ENCODE measurements at places on chromosomes 2 and 18.

GRCh38 chr18:43129946-43130524 is 14.6 kb upstream of the RIT2 start:
- no peak for DNase-seq

DNA sequence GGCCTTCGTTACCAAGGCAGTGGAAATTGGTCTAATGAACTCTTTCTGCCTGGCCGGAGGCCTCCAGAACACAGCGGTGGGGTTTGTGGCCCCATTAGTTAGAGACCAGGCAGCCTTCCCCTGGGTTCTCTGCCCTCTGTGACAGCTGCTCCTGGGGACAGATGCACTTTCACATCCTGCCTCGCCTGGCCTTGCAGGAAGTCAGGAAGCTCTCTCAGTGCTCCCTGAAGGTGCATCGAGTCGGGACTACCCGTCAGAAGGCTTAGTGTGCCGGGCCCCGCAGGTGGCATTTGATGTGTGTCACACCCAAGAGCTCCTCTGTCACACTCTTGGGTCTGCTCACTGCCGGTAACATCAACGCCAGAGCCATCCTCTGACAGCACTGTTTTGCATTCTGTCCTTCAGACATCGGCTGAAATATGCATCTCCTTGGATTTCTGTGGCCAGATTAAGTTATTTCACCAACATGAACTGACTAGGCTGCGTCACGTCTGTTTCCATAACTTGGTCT is 158.3 kb downstream of the LDLRAD4 start:
- peak; percentile 61 for DNase-seq

DNA sequence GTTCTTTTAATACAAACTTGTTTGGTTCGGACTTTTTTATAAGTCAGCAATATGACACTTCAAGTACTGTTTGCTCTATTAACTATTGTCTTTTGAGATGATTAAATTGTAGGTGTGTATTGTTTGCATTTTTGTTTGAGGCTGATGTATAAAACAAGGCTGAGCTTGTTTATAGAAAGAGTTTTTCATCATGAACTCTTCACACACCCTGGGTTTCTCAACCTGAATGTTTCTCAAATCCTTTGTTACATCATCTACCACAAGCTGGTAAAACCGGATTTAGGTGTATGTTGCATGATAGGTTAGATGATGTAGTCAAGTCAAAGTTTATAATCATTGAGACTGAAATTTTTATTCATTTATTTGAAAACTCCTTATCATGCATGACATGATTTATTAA is 335.2 kb upstream of the LRATD1 start:
- DNase-seq: no peak

DNA sequence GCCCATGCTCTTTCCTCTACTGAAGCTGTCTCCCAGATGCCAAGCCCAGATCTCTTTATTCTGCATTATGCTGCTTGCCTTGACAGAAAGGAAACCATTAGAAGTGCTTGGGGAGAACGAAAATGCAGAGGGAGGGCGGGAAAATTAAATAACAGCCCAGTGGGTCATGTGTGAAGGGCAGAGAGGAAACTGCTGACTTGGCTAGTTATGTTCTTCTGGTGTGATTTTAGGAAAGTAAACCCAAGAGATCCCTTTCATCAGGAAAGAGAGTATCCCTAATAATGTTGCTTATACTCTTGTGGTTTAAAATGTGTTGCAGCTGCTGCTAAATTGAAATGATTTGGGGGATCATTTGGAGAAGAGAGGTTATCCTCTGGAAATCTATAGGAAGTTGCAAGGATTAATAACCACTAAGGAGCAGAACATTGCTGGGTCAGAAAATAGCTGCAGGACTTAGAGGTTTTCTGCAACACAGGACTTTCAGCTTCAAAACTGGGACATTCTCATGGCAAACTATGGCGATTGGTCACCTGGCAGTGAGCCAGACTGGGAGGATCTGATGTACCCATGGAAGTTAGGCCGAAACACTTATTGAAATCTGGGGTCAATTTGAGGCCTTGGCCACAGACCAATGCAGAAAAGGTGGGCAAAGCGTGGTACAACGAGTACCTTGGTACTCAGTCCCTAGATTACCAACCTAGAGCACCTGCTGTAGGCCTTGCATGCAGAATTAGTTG is 172.2 kb downstream of the TMEM247 start:
- DNase-seq: no peak

GRCh38 chr18:35086704-35087103 is 45.5 kb downstream of the MAPRE2 start:
- no peak for DNase-seq

DNA sequence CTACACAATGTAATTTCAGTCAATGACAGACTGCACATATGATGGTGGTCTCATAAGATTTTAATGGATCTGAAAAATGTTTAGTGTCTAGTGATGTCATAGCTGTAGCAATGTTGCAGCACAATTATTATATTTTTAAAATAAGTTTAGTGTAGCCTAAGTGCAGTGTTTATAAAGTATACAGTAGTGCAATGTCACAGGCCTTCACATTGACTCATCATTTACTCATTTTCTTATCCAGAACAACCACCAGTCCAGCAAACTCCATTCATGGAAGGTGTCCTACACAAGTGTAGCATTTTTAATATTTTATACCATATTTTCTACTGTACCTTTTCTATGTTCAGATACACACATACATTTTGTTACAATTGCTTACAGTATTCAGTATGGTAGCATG is 663.1 kb downstream of the ERBB4 start:
- DNase-seq: no peak

GRCh38 chr18:62479574-62479973 is 43.3 kb upstream of the ZCCHC2 start:
- DNase-seq: no peak

GRCh38 chr2:221077251-221077650 is 494.9 kb downstream of the EPHA4 start:
- DNase-seq: no peak

DNA sequence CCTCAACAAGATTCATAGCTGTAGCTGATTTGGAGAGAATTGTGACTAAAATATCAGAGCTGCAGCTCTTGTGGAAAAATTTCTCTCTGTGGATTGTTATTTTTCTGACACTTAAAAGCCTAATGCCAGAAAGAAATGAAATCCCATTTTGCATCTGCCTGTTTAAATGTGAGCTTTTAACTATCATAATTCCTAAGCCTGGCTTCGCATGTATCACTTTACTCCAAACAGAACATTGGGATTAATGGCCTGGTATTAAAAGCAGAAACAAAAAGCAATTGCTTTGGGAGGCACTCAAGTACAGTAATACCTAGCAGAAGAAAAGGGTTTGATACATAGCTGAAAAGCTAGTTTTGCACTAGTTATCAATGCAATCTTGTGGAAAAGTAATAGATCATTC is 164.2 kb upstream of the FSHR start:
- DNase-seq: no peak

DNA sequence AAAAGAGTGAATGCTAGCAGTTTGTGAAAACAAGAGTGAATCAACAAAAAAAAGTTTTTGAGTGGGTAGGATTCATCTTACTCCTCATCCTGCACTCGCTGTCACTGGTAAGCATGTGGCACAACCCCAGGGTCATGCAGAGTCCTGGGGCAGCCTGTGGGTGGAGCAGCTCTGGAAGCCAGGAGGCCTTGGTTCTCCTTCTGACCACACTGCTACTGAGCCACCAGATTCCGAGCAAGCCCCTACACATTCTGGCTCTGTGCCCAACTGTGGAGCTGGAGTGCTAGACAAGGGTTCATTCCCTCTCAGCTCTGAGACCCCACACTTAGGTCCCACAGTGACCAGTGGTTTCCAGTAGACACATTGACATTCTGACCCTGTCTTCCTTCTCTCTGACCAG is 670.6 kb downstream of the BCL11A start:
- no peak for DNase-seq

GRCh38 chr2:6744038-6744437 is 121.7 kb downstream of the CMPK2 start:
- DNase-seq: no peak

- no peak for DNase-seq
Observed at GRCh38 chr2:41040782-41041520, 589.1 kb upstream of the SLC8A1 start.

- no peak for DNase-seq
Observed at GRCh38 chr2:104250635-104251034, 603.3 kb upstream of the POU3F3 start.

DNA sequence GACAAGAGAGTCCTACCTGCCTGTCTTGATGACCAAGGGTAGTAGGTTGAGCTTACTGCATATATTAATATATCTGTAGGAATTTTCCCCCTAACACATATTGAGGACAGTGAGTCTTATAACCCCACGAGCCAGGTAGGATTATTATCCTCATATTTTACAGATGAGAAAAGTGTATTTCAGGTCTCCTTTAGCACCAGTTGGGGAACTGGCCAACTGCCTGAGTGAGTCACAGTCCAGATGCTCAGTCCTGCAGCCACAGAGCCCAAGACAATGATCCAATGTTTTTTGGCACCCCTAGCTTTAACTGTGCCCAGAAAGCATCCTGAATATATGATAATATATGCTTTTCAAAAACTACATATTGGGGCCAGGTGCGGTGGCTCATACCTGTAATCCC is 30.8 kb upstream of the GLS start:
- DNase-seq: no peak

DNA sequence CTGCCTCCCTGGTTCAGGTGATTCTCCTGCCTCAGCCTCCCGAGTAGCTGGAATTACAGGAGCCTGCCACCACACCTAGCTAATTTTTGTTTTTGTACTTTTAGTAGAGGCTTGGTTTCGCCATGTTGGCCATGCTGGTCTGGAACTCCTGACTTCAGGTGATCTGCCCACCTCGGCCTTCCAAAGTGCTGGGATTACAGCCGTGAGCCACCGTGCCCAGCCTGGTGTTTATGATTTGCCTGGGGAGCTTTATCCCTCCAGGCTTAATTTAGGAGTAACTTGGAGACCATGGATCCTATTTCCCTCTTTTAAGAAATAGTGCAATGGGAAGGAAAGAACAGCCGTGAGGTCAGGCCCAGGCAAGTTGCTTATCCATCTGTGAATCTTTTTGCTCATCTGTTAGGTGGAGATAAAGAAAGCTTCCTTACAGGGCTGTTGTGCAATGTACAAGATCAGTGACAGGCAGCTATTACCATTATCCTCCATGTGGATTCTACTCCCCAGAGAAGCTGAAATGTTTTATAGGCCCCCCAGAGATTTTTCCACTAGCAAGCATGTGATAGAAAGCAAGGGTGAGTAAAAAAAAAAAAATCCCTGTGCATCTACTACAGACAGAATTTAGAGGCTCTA is 104.9 kb upstream of the MGAT5 start:
- DNase-seq: no peak

DNA sequence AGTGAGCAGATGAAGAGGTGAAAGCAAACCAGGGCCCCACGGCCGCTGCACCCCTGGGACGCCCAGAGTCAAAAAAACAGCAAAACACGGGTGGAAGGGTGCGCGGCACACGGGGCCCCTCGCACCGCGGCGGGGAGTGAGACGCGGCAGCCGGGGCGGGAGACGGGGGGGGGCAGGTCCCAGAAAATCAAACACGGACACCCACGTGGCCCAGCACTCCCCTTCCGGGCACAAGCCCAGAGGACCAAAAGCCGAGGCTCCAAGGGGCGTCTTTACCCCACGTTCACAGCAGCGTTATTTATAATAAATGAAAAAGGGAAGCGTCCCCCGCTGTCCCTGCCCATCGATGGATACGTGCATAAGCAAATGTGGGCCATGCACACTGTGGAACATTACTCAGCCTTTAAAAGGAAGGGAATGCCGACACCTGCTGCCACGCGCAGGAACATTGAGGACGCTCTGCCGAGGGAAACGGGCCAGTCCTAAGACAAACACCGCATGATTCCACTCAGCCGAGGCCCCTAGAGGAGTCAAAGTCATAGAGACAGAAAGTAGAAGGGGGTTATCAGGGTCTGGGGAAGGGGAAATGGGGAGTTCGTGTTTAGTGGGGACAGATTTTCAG is 677 bp upstream of the COPS9 start:
- DNase-seq: peak; percentile 11

GRCh38 chr2:179911569-179911968 is 50.2 kb upstream of the ZNF385B start:
- no peak for DNase-seq

GRCh38 chr2:154804451-154804850 is 106.0 kb downstream of the KCNJ3 start:
- no peak for DNase-seq

DNA sequence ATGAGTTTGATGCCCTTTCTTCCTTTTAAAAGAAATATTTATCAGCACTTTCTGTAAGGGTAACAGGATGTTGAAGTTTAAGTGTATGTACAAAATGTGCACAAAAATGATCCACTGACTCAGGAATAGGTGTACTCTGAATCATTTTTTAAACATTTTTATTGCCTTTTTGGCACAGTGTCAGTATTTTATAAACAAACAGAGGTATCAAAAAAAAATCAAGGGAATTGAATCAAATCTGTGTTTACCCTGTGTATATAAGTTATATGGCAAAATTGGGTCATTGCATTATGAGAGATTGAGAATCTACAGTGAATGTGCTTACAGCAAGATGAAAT is 513.9 kb upstream of the NETO1 start:
- DNase-seq: no peak

DNA sequence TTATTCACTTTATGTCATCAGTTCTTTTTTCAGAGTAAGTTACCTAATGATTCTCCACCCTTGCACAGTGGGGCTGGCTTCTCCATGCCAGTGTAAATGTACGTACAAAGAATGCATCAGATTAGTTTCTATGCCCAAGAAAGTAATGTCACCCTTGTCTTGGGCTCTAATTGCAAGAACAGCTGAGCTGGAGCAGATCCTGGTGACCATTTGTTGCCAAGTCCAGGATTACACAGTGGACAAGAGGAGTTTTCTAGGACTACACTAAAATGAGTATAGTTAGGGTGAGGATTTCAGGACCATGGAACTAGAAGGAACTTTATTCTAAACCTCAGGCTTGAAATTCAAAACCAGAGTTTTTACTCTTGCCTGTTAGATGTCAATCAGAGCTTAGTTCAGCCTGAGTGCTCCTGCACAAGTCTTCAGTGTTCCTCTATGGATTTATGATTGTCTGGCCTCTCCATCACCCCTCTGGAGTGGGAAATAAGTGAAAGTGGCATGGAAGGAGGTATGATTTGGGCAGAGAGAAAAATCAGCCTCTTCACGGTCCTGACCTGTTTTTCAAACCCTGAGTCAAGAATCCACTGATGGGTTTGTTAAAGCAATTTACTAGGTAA is 29.8 kb downstream of the PCBP1 start:
- DNase-seq: no peak

- no peak for DNase-seq
Observed at GRCh38 chr2:222641336-222641735, 14.6 kb downstream of the FARSB start.

GRCh38 chr18:35933982-35934381 is 38.5 kb upstream of the RMP24 start:
- no peak for DNase-seq

- no peak for DNase-seq
Observed at GRCh38 chr2:2021995-2022394, 277.7 kb upstream of the PXDN start.

GRCh38 chr18:45708831-45709230 is 15.2 kb upstream of the SLC14A1 start:
- DNase-seq: no peak

DNA sequence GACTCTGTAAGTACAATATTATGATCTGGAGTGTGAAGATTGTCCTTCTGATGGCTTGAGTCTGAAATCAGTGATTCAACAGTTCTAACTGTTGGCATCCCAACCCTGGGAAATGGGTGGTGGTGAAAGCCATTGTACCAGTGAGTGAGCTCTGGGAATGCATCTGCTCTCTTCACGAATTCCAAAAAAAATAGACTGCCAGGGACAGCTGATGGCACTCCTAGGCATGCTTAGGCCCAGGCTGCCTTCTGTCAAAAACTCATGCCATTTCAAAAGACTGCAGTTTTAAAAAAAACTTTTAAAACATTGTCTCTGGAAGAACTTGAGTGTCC is 20.3 kb downstream of the OXER1 start:
- no peak for DNase-seq

- DNase-seq: no peak
Observed at GRCh38 chr2:207839575-207839974, 69.9 kb upstream of the FZD5 start.

All from activated T-cell treated with anti-CD3 and anti-CD28 coated beads for 24 hours (primary cell).